ENCODE measurements at places on chromosomes 2 and 18.

DNA sequence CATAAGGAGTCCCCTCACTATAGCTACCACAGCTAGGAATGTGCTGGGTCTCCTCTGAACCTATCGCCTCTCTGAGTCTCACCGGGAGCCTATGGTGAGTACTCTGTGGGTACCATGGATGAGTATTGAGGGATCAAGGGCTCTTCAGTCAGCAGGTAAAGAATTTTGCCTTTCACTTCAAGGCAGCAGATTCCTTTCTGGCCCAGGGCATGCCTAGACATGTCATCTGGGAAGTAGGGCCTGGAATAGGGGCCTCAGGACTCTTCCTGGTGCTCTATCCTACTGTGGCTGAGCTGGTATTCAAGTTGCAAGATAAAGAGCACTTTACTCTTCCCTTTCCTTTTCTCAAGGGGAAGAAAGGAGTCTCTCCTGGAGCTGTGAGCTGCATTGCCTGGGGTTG, 85.6 kb upstream of the LHCGR start:
- no peak for DNase-seq

DNA sequence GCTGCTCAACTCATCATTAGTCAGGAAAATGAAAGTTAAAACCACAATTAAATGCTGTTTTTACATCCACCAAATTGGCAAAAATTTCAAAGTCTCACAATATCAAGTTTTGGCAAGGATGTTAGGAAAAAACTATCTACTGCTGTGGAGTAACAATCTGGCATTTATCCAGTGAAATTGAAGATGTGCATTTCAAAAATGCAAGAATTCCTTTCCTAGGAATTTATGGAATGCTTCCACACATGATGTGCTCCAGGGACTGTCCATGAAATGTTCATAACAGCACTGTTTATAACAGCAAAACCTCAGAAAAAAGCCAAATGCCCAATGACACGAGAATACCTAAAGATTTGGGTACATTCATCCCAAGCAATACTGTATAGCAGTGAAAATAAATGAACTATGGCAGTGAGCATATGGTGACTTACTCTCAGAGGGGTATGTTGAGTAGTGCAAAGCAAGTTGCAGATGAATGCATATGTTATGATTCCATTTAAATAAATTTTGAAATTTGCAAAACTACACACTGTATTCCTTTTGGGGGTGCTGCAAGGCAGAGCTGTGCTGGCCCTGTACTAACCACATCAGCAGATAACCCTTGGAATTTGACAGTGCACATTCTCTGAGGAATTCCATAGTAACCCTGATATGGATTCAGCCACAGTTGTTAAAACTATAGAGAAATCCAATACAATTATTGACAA, 41.3 kb upstream of the GYPC start:
- no peak for DNase-seq

- no peak for DNase-seq
These were observed 27.1 kb downstream of the CTDP1 start for GRCh38 chr18:79706658-79707057.

DNA sequence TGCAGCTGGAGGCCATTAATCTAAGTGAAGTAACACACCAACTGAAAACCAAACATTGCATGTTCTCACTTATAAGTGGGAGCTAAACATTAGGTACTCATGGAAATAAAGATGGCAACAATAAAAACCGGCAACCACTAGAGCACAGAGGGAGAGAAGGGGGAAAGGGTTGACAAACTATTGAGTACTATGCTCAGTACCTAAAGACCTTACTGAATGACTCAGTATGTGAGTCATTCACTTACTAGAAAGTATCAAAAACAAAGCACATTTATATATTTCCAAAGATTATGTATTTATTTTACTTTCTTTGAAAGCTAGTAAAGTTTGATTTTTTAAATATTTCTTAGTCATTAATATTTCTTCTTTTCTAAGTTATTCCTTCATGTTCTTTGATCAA, 48.9 kb downstream of the ZNF385B start:
- DNase-seq = no peak

GRCh38 chr2:137316075-137316474, 550.7 kb downstream of the THSD7B start:
- no peak for DNase-seq

GRCh38 chr2:31335921-31336585, 78.5 kb downstream of the XDH start:
- DNase-seq = no peak

- no peak for DNase-seq
These were observed 152.5 kb downstream of the CYP26B1 start for GRCh38 chr2:71995067-71995665.

- DNase-seq = no peak
These were observed 10.8 kb downstream of the OXER1 start for GRCh38 chr2:42752816-42753813.

DNA sequence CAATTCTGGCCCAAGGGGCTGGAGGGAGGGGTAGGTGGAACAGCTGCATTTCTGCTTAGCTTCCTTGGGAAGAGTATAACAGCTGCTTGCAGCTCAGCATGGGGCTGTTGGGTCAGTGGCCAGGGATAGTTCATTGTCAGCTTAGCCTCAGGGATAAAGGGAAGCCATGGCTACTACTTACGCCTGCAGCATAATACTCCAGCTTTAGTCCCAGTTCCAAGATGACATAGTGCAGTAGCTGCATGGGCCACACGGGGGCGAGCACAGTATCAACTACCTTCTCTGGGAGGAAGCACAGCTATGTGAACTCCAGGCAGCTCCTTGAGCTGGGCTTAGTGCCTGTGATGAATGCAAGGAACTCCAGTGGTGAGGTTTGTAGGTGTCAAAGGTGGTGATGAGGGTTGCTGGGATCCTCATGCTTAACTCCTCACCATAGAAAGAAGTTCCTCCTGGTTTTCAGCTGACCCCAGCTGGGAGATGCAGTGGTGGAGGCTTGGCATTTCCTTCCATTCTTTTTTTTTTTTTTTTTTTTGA, 35.4 kb upstream of the RHOB start:
- DNase-seq = peak; percentile 81

GRCh38 chr2:172083628-172084394, 1.5 kb upstream of the DLX1 start:
- DNase-seq = no peak

DNA sequence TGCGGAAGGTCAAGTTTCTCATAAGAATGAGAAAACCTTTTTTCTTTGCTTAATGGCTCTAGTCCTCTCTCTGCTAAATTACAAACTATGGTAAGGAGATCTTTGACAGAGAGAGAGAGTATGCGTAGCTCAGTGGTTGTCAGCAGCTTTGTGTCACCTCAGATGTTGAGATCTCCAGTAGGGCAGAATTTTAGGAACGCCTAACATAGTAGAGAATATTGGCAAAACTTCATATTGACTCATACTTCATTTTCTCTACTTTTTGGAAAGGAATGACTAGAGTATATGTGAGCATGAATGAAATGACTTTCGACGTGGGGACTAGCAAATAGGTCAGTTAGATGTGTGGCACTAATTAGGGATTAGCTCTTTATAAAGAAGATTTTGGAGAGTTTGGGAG, 64.0 kb downstream of the WDR7 start:
- no peak for DNase-seq

DNA sequence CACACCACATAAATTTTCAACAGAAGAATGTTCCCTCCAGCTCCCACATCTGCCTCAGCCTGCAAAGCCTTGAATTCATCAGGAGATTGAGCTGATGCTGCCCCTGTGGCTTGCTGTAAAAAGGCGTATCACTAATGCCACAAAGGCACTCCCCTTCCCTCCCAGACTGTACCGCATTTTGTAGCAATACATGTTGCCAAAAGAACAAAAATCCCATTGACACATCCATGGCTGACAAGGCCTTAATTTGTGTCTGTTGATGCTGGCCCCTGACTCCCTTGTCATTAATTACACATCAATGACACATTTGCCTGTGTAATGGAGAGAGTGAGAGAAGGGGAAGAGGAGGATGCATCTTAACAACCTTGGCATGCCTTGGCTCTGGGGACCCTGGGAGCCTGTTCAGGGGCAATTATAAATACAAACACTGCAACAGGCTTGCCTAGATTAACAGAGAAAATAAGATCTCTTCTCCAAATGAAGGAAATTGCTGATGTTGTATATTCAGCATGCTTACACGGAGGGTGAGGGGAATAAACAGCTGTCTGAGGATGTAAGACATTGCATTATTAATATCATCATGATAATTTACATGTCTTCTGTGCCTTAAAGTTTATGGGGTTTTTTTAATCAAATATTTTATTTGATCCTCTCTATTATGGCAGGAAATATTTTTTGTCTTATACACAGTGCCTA, 264.0 kb downstream of the SUCLG1 start:
- no peak for DNase-seq

- DNase-seq = no peak
These were observed 86.5 kb downstream of the VSNL1 start for GRCh38 chr2:17626986-17627385.

DNA sequence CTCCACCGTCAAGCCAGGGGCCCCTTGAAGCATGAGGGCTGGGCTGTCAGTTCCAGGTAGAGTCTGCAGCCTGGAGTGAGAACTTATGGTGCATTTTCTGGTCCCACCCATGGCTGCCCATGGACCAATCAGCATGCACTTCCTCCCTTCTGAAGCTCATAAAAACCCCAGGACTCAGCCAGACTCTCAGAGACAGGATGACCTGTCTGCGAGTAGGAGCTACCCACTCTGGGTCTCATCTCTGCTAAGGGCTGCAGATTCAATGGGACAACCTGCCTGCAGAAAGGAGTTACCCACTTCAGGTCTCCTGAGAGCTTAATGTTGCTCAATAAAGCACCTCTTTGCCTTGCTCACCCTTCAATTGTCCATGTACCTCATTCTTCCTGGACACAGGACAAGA, 9.4 kb upstream of the DUSP19 start:
- no peak for DNase-seq

DNA sequence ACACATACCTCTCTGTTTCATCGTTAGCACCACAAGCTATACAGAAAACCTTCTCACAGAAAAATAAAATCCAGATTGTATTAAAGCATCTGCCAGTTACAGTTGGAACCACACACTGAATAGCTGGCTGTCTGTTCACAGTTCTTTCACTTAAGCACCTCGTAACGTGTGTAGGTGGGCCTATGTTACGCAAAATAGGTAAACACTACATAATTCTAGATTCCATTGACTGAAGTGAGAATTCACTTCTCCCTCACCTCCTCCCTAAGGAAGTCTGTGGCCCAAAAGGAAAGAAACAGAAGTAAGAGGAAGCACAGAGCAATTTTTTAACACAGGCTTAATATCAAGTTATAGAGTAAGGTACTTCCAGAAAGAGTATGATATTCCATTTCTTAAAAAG, 24.9 kb downstream of the PELI1 start:
- DNase-seq = no peak

DNA sequence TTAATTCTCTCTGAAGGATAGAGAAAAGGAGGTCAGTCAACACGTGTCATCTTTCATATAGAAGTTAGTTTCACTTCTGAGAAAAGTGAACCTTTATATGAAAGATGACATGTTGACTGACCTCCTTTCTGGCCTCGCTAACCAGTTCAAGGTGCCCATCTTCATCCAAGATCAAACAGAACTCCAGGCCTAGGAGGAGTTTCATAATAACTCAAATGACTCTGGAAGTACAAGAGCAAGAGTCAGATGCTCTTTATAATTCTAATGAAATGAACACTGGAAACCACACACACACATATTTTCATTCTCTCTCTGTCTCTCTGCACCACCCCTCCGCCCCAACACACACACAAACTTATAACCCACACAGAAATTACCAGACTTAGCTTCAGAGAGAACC, 16.3 kb downstream of the ANKRD44 start:
- DNase-seq = no peak

DNA sequence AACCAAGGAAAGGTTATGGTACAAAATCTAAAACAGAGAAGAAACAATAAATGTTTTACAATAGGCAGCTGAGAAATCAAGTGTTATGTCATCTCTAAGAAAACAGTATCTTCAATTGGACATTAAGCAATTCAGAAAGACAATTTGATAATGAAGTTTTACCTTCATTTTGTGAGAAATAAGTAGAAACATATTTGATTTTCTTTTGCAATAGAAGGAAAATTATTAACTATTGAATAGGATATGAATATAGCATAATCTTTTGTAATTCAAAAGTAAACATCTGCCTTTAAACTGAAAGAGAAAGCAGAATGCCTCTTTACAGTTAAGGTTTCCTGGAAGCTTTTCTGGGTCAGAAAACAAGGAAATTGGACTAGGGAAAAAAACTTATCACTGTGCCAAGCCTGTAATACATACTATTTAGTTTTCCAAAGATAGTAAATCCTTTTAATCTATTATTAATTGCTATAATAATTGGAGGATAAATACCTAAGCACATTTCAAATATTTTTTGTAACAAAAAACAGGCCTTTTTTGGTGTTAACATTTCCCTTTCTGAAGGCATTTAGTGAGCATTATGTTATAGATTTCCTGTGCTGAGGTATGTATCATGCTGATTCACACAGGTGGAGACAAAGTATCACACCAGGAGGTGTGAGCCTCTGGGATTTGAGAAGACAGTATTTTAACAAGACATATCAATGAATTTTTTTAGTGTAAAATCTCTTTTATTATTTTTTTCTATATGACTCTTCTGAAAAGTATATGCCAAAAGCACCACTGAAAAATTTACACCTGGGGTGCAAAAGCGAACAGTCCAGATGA, 947.0 kb upstream of the CDH2 start:
- DNase-seq = no peak

GRCh38 chr18:11407940-11408339, 201.5 kb upstream of the SLC35G4 start:
- DNase-seq = no peak

- DNase-seq = no peak
These were observed 47.2 kb downstream of the SMAD4 start for GRCh38 chr18:51077217-51077616.

DNA sequence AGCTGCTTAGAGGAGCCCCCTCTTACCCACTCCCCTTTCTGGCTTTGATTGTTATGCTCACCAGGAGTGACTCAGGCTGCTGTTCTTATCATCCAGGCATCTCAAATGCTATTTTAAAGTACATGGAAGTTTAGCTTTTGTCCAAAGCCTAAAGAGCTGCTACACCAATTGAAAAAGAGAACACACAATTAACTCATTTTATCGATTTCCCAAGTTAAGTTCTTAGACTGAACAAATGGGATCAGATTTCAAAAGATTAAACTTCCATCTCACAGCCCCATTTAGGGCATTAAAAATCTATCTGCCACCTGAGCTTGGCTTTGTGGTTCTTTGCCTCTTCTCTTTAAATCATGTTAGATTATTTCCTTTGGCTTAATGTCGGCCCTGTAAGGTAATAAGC, 81.2 kb downstream of the MYO5B start:
- no peak for DNase-seq
